ENCODE measurements at places on chromosomes 13 and 19.

DNA sequence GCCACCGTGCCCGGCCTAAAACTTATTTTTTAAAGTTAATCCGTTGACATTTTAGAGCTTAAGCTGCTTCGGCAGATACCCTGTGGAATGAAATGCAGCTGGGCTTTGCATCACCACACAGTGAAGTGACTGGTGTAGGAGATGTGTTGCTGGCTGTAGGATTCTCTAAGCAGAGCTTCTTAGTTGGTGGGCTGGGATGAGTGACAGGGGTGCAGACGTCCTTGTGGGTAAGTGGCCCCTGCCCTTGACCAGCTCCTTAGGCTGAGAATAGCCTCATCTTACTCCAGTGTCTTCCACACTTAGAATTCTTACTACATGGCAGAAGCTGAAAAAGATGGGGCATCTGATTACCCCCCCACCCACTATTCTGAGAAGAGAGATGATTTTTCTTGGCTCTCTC, 11.6 kb downstream of the GATAD2A start:
- no peak for DNase-seq

GRCh38 chr13:64529874-64530485, 2700.2 kb downstream of the PCDH9 start:
- no peak for DNase-seq

GRCh38 chr13:25249001-25249543, 38.2 kb downstream of the MTMR6 start:
- no peak for DNase-seq

- no peak for DNase-seq
Measured at GRCh38 chr19:23522431-23522830, 127.2 kb upstream of the ZNF91 start.

DNA sequence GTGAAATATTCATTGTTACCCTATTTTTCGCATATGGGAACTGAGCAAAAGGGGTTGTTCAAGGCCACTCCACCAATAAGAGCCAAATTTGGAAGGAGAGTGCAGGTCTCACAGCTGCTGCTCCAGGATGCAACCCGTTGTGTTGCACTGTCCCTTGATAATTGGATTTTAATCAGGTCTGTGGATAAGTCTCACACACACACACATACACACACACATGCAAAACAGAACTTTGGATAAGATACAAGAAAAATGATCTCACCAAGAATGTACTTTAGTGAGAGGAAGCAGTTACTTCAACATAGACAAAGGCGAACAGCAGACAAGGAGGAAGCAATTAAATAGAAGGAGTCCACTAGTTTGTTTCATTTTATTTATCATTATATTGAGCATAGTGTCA, 127.3 kb upstream of the EDNRB start:
- DNase-seq: no peak

- DNase-seq: no peak
Measured at GRCh38 chr19:1336079-1336684, 47.5 kb upstream of the NDUFS7 start.

DNA sequence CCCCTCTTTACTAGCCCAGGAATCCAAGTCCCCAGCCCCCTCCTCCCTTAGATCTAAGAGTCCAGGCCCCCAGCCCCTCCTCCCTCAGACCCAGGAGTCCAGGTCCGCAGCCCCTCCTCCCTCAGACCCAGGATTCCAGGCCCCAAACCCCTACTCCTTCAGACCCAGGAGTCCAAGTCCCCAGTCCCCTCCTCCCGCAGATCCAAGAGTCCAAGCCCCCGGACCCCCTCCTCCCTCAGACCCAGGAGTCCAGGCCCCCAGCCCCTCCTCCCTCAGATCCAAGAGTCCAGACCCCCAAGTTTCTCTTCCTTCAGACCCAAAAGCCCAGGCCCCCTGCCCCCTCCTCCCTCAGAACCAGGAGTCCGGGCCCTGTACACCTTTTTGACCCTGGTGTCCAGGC, 11.5 kb downstream of the SPACA6 start:
- no peak for DNase-seq

DNA sequence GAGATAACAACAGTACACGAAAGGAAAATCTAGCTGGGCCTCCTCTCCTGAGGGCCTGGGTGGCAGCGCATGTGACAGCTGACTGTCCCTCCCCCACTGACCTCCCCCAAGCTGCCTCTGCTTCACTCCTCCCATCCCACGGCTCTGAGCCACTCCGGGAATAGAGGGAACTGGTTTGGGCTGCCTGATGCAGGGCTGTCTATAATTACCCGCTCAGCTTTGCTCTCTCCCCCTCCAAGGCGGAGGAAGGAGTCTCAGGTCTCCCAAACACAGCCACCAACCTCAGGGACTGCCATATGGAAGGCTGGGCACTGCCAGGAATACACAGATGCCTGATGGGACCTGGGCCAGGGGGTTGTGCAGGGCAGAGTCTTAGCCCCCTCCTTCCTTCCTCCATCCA, 7.9 kb downstream of the NAPA start:
- no peak for DNase-seq

DNA sequence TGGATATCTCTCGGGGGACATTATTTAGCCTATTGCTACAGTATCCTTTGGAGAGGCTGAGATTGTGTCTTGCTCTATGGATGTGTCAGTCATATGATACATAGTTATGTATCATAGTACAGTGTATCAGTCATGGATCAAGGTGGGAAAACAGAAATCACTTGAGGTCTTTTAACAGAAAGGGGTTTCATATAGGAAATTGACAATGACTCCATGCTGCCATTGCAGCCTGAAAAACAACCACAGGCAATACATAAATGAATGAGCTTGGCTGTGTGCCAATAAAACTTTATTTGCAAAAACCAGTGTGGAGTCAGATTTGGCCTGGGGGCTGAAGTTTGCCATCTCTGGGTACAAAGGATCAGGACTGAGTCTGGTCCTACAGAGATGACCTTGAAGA, 35.4 kb downstream of the COLGALT1 start:
- no peak for DNase-seq

- no peak for DNase-seq
Measured at GRCh38 chr13:89401264-89401675, 1730.1 kb downstream of the SLITRK5 start.

GRCh38 chr19:13212759-13213330, 62.6 kb downstream of the IER2 start:
- peak; percentile 52 for DNase-seq

DNA sequence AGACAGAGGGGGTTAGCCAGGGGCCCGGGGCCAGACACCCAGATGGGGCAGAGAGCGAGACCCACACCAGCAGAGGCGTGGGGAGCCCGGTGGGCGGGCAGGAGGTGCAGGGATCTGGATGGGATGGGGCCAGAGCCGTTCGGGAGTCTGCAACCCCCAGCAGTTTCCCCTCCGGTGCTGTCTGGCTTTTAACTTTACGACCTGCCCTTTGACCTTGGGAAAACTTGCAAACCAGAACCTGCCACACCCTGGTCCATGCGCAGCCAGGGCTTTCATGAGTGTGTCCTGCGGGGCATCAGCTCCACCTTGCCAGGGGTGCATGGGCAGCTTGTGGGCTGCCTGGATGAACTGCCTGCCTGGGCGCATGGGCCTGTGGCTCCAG, 9.8 kb downstream of the JOSD2 start:
- DNase-seq: no peak

- DNase-seq: no peak
Measured at GRCh38 chr13:39451301-39451700, 151.7 kb downstream of the LHFPL6 start.

DNA sequence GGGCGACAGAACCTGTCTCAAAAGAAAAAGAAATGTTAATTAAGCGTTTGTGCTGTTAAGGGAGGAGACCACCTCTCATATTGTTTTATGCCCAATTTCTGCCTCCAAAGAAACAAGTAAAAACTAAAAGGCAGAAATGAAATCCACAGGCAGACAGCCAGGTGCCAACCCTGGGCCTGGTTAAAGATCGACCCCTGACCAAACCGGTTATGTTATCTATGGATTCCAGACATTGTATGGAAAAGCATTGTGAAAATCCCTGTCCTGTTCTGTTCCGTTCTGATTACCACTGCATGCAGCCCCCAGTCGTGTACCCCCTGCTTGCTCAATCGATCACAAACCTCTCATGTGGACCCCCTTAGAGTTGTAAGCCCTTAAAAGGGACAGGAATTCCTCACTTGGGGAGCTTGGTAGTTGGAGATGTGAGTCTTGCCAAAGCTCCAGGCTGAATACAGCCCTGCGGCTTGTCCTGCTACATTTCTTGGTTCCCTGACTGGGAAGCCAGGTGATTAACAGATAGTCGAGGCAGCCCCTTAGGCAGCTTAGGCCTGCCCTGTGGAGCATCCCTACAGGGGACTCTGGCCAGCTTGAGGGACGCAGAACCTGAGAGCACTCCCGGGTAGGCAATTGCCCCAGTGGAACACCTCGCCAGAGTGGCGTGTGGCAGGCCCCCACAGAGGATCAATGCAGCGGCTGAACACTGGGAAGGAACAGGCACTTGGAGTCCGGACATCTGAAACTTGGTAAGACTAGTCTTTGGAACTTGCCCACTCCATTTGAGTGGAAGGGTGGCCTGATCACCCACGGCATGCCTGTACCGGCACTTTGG, 748 bp upstream of the ZNF552 start:
- DNase-seq: no peak

DNA sequence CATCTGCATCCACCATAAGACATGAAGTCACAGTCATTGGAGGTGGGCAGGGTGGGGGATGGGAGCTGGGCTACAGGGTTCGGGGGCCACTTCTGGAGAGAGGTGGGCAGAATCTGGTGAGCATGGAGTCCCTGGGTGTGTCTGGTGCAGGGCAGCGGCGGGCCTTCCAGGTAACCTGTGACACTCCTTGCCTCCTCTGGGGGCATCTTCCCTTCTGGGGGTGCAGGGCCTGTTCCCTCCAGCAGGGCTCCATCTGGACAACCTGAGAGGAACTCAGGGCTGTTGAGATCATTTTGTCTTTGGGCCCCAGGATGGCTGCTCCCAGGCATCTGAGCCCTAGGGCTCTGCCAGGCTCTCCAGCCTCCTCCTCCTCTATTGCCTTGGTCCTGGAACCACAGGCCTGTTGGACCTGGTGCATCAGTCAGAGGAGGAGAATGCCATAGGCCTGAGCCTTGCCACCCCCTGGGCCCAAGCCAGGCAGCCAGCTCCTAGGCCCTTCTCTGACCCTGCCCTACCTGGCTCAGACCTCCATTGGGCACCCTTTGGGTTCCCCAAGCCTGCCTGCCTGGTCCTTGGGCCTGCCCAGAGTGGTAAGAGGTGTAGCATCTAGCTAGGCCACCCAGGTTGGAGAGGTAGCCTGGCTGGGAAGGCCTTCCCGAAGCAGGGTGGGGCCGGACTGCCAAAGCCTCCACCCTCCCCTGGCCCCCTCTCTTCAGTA, 13.4 kb downstream of the LYL1 start:
- DNase-seq: no peak
